ENCODE measurements at places on chromosomes 5 and 9.

DNA sequence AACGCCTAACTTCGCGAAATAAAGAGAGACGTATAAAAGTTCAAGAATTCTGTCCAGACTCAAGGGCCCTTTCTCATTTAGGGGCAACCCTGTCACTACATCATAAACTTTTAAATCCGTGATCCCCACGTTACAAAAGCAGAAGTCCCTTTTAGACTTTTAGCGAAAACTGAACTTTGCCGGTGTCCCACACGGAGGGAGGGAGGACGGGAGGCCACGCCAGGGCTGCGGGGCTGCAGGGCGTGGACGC lies 515 bp upstream of the F2R start:
- peak; percentile 46 for DNase-seq

DNA sequence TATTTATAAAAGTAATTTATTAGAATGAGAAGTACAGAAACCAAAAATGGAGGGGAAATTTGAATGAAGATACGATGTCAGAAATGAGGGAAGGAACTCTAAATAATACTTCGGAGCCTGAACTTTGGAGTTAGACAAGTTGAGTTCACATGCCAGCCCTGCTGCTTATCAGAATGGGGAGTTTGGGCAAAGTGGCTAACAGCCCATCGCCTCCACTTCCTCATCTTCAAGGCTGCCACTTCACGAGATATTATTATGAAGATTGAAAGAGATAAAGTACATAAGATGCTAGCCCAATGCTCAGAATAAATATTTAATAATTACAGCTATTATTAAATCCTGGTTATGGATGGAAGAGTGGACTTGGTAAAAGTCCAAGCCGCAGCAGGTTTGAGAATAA lies 56.2 kb upstream of the ABCA1 start:
- no peak for DNase-seq

- no peak for DNase-seq
Measured at GRCh38 chr9:136119061-136119882, 597 bp upstream of the TMEM250 start.

DNA sequence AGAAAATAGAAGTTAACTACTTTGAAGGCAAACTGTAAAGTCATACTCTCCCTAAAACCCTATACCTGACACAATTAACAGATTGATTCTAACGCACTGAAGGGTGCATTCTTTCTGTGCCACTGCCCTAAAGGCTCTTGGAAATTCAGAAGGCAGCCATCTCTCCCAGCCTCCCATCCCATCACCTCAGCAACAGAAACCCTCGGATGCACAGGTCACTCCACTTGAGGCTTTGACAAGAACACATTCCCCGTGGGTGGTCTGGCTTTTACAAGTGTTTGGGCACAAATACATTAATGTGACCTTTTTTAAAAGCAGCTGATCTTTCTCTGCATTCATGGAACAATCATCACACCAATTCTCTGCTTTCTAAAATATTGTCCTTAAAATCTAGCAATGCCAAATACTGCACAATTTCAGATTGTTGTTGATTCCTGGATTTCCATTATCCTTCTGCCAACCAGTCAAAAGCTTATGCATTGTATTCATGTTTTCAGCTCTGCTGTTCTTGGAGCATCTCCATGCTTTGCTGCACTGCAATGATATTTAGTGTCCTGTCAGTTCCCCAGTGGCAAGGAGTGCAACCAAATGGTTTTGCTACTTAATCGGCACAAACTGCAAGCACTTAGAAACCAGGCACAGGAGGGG lies 175.6 kb downstream of the TMEM161B start:
- DNase-seq = no peak

- no peak for DNase-seq
Measured at GRCh38 chr5:24196789-24197188, 448.0 kb downstream of the CDH10 start.

DNA sequence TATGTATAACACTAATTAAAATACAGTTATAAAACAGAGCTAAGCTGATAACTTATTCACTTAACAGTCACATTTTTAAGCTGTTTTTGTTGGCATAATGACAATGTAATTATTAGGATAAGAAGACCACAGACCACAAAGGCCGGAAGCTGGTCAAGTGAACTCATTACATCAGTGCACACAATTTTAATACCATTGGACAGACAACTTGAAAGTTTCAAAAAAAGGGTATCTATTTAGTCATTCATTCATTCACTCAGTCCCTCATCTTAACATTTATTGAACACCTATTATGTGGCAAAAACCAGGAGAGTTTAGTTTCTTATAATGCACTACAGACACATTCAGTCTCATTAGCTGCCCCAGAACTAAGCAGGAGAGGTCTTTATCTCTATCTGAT lies 11.6 kb downstream of the ERP44 start:
- no peak for DNase-seq

GRCh38 chr9:133334161-133334560 lies 1.8 kb downstream of the SURF6 start:
- DNase-seq = no peak

- DNase-seq = no peak
Measured at GRCh38 chr5:108238936-108239887, 142.7 kb downstream of the FBXL17 start.

DNA sequence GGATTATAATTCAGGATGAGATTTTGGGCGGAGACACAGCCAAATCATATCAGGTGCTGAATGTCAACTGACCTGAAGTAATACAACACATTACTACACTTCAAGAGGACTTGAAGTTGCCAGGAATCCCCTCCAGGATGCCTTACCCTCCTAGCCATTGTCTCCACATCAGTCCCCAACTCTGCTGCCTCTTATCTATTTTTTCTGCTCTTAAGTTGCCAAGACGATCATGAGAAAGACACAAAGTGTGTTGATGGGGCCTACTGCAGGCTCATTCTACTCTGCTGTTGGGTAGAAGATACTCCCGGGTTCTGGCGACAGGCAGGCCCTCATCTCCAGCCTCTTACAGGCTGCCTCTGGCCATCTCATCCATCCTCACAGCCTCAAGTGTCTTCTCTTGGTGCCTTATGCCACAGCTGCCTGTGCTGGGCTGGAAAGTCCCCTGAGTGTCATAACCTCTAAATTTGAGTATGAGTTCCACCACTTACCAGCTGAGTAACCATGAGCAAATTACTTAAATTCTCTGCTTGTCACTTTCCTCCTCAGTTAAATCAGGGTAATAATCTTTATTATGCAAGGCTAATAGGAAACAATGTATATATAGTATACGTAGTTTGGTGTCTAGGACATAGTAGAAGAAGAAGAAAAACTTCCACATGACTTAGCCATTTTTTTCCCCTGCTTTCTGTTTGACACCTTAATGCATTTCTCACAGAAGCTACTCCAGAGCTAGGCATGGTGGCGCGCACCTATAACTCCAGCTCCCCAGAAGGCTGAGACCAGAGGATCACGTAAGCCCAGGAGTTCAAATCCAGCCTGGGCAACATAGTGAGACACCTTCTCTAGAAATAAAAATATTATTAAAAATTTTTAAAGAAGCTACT lies 73.0 kb upstream of the SNX2 start:
- DNase-seq = no peak

DNA sequence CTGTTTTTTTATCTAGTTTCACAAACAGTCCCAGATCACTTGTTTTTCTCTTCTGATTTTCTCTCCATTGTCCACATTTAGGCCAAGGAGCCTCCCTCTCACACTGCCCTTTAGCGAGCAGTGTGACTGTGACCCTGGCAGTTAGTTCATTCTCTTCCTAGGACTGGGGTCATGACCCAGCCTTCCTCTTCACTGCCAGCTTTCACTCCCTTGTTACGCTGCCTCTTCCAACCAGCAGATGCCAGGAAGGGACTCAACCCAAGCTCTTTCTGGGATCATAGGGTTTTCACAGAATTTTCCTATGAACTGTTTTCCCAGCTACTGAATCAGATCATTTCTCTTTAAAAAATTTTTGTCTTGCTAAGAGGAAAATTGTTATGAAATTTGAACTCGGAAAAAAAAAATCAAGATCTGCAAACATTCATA lies 70.9 kb downstream of the LMNB1 start:
- DNase-seq = no peak

- no peak for DNase-seq
Measured at GRCh38 chr9:123339666-123340510, 16.1 kb upstream of the CRB2 start.
